NCI-H2171 (cell line): ENCODE measurements at places on chromosomes 13 and 19.

DNA sequence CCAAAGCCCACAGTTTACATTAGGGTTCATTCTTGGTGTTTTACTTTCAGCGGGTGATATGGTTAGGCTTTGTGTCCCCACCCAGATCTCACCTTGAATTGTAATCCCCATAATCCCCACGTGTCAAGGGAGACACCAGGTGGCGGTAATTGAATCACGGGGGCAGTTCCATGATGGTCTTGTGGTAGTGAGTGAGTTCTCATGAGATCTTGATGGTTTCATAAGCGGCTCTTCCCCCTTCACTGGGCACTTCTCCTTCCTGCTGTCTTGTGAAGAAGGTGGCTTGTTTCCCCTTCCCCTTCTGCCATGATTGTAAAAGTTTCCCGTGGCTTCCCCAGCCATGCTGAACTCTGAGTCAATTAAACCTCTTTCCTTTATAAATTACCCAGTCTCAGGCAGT is 12.0 kb downstream of the FPR2 start:
- no peak for DNase-seq

GRCh38 chr19:29001141-29001581 is 211.8 kb downstream of the UQCRFS1 start:
- DNase-seq = no peak

GRCh38 chr13:45180713-45181601 is 19.9 kb downstream of the KCTD4 start:
- DNase-seq = no peak

DNA sequence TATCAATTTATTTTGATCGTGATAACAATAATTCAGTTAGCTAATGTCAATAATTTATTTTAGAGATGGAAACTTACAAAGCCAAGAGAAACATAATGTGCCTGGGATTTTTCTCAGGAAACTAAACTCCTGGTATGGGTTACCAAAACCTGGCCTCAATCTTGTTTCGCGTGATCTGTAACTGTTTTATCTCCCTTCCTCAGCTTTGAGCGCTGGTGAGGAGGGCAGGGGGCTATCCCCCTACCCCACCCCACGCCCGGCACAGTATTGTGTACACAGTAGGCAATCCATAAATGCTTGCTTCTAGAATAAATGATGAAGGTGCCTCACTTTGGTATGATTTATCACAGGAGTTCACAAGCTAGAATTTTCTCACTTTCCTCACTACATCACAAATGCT is 7.7 kb upstream of the DOCK9 start:
- no peak for DNase-seq

- no peak for DNase-seq
These were observed 258.7 kb upstream of the GPC6 start for GRCh38 chr13:92967923-92968322.

DNA sequence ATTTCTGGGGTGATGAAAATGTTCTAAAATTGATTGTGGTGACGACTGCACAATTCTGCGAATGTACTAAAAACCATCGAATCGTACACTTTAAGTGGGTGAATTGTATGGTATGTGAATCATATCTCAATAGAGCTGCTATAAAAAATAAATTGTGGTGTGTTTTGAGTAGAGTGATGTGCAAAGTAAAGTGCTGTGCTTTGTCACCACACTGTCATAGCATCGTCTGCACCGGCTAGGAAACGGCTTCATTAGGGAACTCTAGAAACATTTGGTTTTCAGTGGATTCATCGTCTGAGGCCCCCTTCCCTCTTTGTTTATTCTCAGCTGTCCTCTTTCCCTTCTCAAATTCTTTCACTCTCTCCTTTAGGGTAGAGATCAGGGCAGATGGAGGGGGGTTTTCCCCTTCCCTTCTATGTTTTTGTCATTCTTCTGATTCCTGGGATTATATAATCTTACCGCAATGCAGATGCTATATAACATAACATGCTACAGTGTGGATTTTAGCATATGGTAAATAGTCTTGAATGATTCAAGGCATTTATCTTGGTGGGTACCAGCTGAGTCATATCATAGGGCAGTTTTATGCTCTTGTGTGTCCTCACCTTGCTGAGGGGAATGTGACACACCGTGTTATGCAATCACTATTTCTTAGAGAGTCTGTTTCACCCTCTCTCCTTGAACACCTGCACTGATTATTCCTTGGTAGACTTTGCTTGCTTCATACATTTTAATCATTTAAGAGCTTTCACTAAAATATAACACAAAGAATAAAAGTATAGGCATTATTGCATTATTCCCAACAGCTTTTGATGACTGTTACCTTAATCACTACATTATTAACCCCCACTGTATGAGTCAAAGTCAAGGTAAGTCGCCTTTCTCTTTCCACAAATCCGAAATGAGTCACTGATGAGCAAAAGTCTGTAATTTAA is 239.4 kb downstream of the DCLK1 start:
- no peak for DNase-seq

DNA sequence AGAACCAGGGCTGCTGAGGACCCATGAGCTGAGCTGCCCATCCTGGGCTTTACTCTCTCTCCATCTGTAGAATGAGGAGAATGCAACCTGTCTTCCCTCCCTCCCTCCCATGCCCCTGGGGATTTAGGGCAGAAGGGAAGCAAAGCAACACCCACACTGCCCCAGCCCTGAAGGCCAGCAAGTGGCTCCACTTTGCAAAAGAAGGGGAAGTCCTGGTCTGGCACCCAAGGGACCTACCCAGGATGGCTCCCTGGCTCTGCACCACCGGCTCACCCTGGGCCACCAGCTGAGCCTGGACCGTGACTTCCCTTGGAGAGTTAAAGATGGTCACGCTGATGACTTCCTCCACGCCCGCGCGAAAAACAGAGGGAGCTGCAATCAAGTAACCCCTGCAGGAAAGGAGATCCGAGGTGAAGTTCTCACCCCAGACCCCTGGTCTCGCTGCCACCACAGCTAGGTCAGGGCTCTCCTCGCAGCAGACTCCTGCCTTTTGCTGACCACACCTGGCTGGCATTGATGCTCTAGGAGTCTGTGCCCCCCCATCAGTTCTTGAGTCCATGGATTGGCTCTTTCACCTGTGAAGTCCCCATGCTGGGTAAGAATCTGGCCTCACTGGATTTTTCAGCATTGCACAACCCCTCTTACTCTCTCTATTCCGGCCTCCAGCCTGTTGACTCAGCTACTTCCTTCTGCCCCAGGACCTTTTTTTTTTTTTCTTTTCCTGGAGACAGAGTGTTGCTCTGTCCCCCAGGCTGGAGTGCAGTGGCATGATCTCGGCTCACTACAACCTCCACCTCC is 4.6 kb downstream of the CPAMD8 start:
- DNase-seq = no peak

GRCh38 chr19:39502640-39503417 is 4.1 kb downstream of the DLL3 start:
- DNase-seq = no peak

GRCh38 chr13:96381681-96382080 is 291.8 kb downstream of the HS6ST3 start:
- no peak for DNase-seq

- DNase-seq = no peak
These were observed 12.4 kb downstream of the RFX1 start for GRCh38 chr19:13993590-13994300.

- DNase-seq = no peak
These were observed 103.7 kb upstream of the EDNRB start for GRCh38 chr13:78022164-78022877.

DNA sequence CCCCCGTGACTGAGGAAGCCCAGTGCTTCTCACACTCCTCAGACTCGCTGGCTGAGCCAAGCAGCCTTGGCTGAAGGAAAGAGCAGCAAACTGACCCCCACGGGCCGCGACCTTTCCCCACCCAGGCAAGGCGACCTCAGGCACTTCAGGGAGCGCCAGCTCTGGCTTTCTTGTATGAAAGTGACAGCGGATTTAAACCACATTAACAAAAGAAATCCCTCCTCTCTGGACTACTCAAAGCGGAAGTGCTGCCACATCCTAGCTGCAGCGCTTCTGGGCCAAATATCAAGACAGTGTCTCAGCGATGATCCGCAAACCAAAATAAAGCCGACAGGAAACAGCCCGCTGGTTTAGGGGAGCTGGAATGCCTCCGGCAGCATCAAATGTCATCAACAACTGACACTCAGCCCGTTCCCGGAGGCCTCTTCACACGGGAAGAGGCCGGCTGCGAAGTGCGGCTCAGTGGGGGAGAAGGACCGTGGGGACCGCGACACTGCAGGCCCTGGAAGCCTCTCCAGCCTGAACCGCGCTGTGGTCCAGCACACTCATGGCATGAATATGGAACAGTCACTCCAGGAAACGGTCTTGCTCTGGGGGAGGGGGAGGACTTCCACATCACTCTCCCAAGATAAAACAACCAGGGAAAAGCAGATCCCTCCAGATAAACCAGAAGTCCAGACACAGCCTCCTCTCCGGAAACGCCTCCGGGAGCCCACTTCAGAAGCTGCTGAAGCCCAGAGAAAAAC is 1.4 kb downstream of the RASA3 start:
- DNase-seq = peak; percentile 45

DNA sequence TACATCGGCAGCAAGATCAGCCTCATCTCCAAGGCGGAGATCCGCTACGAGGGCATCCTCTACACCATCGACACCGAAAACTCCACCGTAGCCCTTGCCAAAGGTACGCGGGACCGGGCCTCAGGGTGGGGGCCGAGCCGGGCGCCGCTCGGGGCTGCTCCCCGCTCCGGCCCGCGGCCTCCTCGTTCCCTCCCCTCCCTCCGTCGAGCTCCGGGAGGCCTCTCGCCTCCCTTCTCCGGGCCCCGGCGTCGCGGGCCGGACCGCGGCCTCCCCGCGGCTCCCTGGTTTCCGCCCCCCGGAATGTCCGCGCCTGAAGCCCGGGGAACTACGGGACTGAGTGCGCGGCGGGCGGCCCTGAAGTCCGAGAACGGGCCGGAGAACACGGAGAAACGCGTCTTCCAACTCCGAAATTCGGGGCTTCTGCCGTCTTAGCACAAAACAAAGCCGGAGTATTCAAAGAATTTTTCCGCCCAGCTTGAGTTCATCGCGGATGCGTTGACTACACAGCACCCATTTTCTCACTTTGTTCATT is 423 bp downstream of the LSM14A start:
- no peak for DNase-seq

DNA sequence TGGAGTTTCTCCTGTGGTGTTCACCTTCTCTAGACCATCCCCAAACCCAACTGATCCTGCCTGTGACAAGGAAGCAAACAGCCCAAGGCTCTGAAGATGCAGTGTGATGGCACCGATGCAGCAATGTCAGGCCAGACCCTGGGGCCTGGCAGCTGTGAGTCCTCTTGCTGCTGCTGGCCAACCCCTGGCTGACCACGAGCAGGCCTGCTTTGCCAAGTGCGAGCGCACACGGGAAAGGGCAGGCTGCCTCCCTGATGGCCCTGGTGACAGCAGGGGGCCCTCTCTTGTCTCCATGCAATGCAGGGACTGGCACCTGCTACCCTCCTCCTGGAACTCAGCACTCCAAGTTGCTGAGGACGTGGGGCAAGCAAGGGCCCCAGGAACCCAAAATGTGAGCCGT is 5.4 kb upstream of the VSTM2B start:
- DNase-seq = no peak

- DNase-seq = no peak
These were observed 611 bp upstream of the LRFN1 start for GRCh38 chr19:39321117-39321831.
